CD4-positive, alpha-beta T cell treated with Interleukin-4 for 1 hour (primary cell): ENCODE measurements at places on chromosomes 5 and 9.

DNA sequence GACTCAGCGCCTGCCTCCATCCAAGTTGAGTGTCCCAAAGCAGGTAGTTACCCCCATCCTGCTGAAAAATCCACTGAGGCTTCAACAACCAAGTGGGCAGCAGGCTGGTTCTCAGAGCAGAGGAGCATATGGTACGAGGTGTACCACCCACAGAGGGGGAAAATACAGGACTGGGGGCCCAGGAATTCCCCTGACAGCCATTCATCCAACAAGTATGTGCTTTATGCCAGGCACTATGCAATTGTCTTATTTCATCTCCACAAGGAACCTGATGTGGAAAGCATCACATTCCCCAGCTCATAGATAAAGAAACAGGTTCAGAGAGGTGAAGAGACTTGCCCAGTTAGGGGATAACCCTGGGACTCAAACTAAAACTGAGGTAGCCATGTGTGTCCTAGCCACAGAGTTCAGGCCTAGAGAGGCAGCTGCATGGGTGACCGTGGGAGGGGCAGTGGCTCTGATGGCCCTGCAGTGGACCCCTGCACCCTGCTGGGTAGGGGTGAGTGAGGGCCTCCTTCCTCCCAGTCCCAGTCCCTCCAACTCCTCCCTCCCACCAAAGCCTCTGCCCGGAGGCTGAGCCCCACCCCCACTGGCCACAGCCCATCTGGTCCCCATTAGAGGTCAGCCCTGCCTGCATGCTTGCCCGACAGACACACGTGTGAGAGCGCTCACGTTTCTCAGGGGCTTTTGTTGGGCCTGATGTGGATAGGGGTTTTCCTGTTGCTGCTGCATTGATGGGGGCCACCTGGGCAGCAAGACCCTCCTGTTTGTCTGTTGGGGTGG lies 11.5 kb downstream of the PDLIM4 start:
- DNase-seq, result no peak

- DNase-seq, result no peak
Observed at GRCh38 chr9:109228093-109228642, 61.1 kb upstream of the FRRS1L start.

GRCh38 chr5:96115147-96115807 lies 153.6 kb upstream of the ELL2 start:
- DNase-seq, result no peak

- DNase-seq, result no peak
Observed at GRCh38 chr5:139667001-139667729, 19.0 kb downstream of the CXXC5 start.

- peak; percentile 74 for DNase-seq
Observed at GRCh38 chr5:138352722-138353559, 456 bp downstream of the KDM3B start.

- no peak for DNase-seq
Observed at GRCh38 chr9:107737987-107738743, 248.6 kb upstream of the KLF4 start.

- no peak for DNase-seq
Observed at GRCh38 chr9:83413367-83413766, 124.8 kb downstream of the FRMD3 start.

- DNase-seq, result peak; percentile 16
Observed at GRCh38 chr9:126470241-126470993, 143.3 kb upstream of the LMX1B start.

GRCh38 chr9:37293664-37294524 lies 128.6 kb upstream of the GRHPR start:
- no peak for DNase-seq

DNA sequence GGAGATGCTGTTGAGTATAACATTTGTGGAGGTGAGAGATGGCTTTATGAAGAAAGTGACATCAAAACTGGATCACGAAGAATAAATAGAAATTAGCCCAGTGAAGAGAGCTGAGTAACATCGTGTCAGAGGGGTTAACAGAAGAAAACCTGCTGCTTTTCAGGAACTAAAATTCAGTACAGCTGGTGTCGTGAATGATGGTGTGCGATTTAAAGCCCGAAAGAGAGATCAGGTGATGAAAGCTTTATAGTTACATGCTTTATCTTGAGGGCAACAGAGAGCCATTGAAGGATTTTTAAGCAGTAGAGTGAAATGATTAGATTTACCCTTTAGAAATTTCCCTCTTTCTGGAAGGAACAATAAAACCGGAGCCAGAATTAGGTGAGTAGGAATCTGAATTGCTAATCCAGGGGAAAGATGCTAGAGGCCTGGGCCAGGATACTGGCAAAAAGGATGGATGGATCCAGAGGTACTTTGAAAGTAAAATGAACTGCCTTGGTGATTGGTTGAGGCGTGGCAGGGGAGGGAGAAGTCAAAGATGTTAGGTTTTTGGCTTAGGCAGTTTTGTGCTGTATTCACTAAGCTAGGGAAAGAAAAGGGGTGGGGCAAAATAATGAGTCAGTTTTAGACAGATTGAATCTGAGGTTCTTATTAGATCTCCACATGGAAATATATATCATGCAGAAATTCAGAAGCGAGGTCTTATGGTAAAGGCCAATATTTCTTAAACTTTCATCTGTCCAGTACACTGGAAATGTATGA lies 3.4 kb downstream of the LRRC70 start:
- DNase-seq, result no peak

GRCh38 chr9:34546102-34546833 lies 23.5 kb upstream of the ENHO start:
- no peak for DNase-seq

- DNase-seq, result no peak
Observed at GRCh38 chr5:129459777-129460671, at the start of gene ADAMTS19. Gene ADAMTS19, plus strand, starts transcription at chr5:129460298. Its CDS starts 94 bp downstream, at chr5:129460392.

DNA sequence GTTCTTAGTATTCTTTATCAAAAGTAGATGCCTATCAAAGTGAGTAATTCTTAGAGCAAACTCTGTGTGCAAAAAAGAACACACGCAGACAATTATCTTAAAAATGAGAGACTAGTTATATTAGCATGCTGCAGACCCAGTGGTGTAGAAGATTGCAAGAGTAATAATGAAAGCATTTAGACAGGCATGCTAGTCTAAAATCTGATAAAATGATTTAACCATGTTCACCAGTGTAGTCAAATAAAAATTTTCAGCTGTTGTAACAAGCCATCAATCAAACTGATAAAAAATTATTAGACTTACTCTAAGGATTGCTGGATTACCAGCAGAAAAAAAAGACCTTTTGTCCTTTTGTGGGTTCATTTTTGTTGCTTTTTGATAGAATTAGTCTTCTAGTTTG lies 241.9 kb upstream of the TLE4 start:
- no peak for DNase-seq

- DNase-seq, result no peak
Observed at GRCh38 chr9:109600142-109600541, 102.0 kb upstream of the PTPN3 start.

DNA sequence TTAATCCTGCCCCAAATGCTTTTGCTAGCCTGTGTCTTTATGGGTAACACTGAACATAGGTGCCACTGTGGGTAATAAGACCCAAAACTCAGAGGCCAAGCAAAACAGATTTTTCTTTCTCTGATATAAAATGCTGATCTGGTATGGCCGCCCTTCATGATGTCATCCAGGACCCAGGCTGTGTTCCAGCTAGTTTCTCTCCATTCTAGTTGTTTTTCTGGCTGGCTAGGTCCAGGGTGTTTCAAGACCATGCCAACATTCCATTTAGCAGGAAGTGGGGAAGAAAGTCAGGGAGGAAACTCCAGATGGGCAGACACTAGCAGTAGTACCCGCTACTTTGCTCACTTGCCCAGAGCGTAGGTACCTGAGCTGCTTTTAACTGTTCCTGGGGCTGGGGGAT lies 183.9 kb upstream of the OTULINL start:
- no peak for DNase-seq

DNA sequence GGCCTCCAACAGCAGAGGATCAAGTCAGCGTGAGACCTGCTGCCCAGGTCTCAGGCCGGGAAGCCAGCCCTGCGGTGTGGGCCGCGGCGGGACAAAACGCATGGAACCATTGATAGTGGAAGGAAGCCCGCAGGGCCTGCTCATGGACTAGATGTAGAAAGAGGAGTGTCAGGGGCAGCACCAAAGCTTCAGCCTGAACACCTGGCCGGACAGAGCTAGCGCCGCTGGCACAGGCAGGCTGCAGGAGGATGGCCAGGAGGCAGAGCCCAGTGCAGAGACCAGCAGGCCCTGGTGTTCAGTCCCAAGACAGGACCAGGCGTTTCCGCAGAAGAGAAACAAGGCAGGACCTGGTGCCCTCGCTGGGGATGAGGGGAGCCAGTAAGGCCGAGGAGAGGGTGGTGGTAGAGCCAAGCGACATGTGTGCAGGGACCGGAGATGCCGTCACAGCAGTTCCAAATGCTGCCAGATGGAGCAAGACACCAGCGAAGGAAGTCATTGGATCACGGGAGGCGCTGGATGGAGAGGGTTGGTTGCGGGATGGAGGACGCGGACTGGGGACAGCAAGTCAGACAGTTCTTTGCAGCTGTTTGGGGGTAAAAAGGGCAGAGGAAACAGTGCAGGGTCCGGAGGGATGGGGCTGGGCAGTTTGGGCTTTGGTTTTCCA lies 42.1 kb upstream of the OLFM1 start:
- no peak for DNase-seq

- no peak for DNase-seq
Observed at GRCh38 chr5:88142636-88142885, 126.1 kb downstream of the TMEM161B start.

- DNase-seq, result peak; percentile 96
Observed at GRCh38 chr9:94166236-94166975, 82.1 kb downstream of the PTPDC1 start.

GRCh38 chr9:21289848-21290247 lies 15.3 kb downstream of the IFNA5 start:
- no peak for DNase-seq

DNA sequence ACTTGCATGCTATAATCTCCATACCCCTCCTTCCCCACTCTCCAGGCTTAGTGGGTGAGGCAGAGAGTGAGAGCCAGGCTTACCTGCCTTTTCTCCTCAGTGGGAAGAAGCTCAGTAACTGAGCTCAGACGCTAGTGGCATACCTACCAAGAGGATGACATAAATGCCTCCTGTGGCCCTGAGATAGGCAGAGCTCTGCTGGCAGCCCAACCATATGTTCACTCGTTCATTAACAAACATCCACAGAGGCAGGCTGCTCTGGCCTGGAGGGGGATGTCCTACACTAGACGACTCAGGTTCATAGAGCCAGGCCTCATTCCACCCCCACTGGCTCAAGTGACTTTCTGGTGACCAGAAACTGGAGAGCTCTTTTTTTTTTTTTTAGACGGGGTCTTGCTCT lies 81.3 kb downstream of the THBS4 start:
- no peak for DNase-seq

DNA sequence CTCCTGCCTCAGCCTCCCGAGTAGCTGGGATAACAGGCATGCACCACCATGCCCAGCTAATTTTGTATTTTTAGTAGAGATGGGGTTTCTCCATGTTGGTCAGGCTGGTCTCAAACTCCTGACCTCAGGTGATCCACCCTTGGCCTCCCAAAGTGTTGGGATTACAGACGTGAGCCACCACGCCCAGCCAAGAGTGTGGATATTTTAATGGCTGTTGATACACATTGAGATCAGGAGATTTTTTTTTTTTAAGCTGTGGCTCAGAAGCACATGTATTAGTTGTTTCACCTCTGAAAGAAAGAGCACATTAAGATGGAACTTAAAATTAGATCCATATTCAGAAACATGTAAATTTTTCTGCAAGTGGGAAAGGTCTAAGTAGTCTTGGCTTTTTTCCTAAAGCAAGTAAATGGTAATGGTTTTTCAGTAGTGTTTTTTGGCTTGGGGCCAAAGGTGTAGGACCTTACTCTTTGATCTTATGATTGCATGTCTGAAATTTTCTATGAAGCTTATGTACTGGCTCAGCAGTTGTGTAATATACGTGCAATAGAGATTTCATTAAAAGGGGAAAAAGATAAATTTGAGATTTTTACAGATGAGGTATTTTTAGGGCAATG lies 9.9 kb downstream of the RBM27 start:
- no peak for DNase-seq

GRCh38 chr5:88298425-88298824 lies 29.8 kb upstream of the TMEM161B start:
- DNase-seq, result no peak

DNA sequence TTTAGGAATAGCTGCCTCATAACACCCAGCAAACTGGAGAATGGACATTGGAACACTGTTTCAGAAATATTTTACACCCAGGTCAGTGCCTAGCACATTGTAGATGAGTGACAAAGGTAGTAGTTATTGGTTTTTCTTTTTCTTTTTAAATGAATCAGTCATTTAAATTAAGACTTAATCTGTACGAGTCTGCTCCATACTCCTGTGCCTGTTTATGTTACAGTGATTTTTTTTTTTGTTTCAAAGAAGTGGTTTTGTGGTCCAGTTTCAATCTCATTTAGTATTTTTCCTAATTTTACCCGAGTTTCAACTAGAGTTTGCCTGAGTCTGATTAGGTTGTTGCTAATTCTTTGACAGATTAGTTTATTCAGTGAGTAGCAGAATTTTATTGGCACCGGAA lies 16.2 kb downstream of the LMNB1 start:
- DNase-seq, result no peak

- no peak for DNase-seq
Observed at GRCh38 chr9:136204838-136205706, at the start of gene LHX3. Gene LHX3, minus strand, starts transcription at chr9:136205128. Its CDS starts 116 bp downstream, at chr9:136205012.
